ENCODE measurements at places on chromosomes 6 and 20.
A peak's percentile ranks its signal among the peaks of the same experiment; 100 is the strongest.

- no peak for DNase-seq
Measured at GRCh38 chr6:44217332-44218143, 812 bp downstream of the MYMX start.

DNA sequence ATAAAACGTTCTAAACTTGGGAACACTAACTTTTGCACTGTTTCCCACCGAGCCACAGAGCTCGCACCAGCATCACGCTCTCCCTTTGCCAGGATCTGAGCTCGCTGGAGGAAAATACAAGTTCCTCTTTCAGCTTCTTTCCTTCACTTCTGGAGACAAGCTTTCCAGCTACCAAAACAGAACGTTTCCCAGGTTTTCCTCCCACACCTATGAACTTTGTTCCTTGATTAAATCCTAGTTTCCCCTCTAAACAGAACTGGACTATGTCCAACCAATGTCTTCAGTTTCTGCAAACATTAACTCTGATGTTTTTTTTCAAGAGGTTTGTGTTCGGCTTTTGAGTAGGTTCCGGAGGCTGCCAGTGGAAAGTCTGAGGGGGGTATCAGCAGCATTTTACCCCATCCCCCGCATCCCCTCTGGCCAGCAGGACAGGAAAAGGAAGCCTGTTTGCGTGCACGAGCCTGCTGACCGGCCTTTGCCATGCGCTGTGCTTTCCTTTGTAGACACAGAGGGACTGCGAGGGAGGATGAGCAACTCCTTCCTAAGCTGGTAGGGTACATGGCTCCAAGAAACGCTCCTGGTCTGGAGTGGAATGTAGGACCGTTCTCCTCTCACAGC is 135.5 kb downstream of the LY86 start:
- DNase-seq: no peak

DNA sequence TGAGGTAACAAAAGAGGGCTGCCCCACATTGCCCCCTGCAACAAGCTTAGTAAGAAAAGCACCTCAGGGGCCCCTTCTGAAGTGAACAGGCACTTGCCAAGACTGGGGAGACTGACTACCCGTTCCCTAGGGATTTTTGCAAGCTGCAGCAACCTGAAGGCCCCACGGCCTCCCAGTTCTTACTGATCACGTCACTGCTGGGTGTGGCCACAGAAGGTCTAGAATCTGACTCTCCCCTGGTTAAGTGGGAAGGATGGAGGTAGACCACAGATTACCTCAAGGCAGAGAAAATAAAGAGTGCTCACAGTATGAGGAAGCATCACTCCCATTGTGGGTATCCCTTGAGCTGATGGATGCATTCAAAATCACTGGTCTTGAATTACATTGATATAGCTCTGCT is 201.5 kb upstream of the KCNQ5 start:
- no peak for DNase-seq

DNA sequence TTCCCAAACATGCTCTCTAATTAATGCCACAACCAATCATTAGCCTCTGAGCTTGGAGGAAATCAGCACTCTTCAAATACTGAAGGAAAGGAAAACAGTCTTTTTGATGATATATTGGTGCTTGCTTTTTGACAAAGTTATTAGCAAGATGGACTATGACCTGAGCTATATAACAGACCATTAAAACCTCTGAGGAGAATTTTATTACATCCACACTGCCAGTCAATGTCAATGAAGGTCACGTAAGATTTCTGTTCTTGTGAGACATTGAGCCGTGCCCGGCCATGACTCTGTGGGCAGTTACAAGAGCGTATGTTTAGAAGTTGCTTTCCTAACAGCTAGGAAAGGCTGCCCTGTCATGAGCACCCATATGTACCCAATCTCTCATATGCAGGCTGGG is 659.0 kb downstream of the UTRN start:
- DNase-seq: no peak

- no peak for DNase-seq
Measured at GRCh38 chr20:8232332-8232731, 100.3 kb downstream of the PLCB1 start.

GRCh38 chr20:23340524-23340923 is 10.1 kb upstream of the NXT1 start:
- no peak for DNase-seq

DNA sequence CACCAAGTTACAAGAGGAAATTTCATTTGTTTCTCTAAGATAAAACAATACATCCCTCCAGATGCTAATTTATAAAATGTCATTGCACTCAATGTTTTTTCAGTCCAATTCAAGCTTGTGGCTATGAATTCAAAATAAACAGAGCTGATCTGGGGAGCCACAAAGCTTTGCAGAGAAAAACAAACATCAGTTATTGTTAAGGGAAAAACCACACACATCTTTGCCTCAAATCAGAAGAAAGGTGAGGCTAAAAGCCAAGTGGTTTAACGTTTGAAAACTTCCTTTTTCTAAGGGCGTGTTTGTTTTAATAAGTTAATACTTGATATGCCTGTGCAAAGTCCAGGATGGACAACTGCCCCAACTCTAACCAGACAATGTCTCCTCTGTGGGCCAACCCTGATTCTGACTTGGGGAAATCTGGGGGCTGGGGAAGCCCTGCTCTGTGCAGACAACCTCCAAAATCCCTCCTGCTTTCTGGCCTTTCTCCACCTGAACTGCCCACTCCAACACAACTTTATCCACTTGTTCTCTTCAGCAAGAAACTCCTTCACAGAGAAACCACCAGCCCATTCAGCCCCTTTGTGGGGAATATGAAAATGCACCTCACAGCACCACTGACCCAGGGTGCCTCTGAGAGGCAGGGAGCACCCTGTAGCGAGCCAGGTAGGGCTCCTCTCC is 44.6 kb upstream of the NT5E start:
- no peak for DNase-seq

- no peak for DNase-seq
Measured at GRCh38 chr20:49832632-49833327, 20.2 kb downstream of the SLC9A8 start.

GRCh38 chr6:4133941-4134838 is 1.2 kb downstream of the ECI2 start:
- DNase-seq: peak; percentile 4
